COLO829 (cell line): ENCODE measurements at places on chromosomes 16 and 17.

DNA sequence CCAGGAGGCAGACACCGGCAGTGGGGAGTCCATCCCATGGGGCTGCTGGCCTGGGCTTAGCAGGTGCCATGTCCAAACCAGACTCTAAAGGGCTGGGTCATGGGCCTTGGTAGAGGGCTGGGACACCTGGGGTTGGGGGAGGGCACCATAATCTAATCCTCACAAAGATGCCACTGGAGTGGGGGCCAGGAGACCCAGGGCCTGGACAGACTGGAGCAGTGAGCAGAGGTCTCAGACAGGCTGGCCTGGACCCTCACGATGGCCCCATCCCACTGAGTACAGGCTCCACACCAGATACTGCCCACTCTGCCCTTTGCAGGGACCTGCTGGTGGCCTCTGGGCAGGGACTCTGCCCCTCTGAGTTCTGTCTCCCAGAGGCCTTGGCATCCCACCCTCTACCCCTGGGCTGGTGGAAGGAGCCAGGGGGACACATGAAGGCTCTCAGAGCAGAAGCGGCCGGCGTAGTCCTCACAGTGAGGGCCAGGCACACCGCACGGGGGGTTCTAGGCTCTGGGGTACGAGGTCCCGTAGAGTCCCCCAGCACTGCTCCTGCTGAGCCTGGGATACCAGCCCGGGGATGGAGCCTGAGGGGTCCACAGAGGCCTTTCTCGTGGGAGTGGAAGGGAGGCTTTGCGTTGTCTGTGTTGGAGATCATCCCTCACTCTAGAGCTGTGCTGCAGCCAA lies 10.0 kb upstream of the SRRM2 start:
- no peak for DNase-seq

DNA sequence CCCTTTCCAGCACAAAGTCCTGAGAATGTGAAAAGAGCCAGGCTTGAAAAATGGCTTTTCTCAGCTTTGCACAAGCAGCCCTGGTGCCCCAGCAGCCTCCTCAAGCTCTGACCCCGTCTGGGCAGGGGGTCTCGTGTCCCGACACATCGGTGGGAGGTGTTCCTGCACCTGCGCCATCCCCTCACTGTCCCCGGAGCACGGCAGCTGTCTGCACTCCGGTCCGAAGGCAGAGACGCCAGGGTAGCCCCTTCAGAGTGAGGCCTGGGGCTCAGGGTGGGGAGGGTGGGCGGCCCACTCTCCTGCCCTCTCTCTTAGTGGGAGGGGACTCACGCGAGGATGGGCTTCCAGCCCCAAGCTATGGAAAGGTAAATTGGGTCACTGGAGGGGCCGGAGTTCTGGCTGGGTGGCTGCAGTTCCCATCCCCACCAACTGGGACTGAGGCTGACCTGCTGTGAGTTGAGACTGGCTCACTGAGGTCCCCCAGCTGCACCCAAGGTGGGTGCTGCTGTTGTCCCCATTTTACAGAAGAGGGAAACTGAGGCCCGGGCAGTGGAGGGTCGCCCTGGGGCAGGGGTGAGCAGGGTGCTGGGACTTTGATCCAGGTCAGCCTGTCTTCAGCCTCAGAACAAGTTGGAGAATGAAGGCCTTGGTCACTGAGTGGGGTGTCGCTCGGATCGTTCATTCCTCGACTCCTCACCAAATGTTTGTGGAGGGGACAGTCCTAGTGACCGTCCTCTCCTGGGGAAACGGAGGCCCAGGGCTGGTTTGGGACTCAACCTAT lies 2.3 kb upstream of the BAIAP3 start:
- no peak for DNase-seq

- DNase-seq: no peak
Measured at GRCh38 chr16:83110269-83110668, 483.5 kb downstream of the CDH13 start.

- no peak for DNase-seq
Measured at GRCh38 chr17:65666876-65667321, 105.5 kb upstream of the AXIN2 start.

DNA sequence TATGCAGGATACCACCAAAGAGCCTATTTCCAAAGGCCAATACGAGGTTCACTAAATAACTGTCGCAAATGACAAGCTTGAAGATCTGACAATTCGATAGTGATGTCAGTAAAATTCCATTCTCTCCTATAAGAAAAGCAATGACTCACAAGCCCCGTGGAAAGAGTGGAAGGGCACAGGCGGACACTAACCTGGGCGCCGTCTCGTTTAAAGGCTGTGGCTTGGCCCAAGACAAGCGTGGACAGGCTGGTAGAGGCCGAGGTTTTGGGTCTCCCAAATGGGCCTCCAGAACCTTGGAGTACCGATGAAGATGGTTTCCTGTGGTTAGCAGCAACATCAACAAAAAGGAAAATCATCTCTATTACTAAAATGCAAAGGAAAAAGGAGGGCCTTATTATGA lies 16.5 kb upstream of the SLC38A8 start:
- no peak for DNase-seq

DNA sequence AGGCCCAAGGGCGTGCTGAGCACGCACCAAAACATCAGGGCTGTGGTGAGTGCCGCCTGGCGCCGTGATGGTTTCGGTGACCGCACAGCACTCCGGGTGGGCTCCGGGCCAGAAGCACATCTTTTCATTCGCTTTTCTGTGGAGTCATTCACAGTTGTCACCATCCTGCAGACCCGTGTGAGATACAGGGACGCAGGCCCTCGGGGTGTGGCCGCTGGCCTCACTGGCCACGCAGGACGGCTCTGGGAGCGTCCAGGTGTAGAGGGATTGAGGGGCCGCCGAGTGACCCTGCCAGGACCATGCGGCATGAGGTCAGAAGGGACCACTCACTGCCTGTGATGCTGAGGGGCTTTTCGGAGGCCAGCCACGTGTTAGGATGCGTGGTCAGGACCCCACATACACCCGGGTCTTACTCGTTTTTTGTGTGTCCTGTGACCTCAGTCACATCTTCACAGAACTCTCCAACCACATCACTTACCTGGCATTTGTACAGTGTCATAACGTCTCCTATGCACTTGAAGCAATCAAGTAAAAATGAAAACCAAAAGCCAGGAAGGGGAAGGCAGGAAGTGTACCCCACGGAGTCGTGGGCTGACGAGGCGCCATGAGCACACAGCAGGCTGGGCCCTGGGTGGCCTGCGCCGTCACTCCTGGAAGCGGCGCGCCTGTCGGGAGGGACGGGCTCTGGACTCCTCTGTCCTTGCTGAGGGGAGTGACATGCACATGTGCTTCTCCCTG lies 7.8 kb downstream of the ACSF3 start:
- no peak for DNase-seq

DNA sequence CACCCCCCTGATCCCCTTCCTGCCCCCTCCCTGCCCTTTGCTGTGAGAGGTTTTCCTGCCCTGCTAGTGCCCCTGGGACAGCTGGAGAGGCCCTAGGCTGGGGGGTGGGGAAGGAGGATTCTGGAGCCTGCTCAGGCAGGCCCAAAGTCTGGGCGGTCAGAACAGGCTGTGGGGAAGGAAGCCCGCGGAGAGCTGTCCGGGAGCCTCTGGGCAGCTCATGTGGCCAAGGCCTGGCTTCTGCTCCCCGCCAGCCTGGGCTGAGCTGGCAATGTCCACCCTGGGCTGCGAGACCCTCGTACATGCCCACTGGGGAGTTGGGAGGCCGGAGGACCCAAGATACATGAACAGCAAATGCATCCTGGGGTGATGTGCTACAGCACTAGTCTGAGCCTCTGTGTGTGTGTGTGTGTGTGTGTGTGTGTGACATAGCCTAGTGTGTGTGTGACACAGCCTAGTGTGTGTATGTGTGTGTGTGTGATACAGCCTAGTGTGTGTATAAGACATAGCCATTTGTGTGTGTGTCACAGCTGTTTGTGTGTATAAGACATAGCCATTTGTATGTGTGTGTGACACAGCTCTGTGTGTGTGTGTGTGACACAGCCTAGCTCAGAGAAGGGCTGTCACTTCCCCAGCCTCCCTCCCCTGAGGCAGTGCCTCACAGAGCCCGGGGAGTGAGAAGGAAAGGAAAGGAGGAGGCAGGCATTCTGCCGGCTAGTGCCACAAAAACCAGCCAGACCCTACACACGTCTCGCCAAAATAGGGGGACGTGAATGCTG lies 201.4 kb upstream of the CIBAR2 start:
- no peak for DNase-seq

- DNase-seq: no peak
Measured at GRCh38 chr17:30594223-30594952, 117.2 kb downstream of the GOSR1 start.

DNA sequence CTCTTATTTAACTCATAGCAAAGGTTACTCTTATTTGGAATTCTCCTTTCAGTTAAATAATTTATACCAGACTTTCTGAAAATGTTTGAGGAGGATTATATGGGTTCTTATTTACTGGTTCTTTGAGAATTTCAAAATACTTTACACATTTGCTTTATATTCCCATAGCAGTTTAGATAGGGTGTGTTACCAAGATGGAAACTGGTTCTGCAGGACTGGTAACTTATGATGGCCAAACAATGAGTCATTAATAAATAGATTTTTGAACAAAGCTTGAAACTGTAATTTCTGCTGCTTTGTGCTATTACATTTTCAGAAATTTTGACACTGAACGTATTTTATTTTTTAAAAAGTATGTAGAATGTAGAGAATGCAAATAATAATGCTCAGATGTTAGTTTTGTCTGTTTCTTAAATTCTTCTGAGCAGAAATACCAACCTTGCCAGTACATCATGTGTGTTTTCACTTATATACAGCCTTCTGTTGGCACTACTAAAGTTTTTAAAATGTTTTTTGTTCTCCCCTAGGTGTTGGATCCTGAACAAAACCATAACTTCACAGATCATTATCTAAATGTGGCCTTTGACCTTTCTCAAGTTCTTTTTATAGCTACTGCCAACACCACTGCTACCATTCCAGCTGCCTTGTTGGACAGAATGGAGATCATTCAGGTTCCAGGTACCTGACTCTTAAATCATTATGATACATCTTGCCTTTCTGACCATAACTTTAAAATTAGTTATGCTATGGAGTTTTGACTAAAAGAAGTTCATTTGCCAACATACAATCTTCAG lies 48.3 kb upstream of the ABCC11 start:
- no peak for DNase-seq

GRCh38 chr17:42678951-42679491 lies 2.2 kb upstream of the PLEKHH3 start:
- no peak for DNase-seq

GRCh38 chr16:3696425-3697218 lies 20.7 kb downstream of the TRAP1 start:
- no peak for DNase-seq

- DNase-seq: no peak
Measured at GRCh38 chr17:2055292-2056205, 646 bp downstream of the HIC1 start.

GRCh38 chr16:68756239-68756915 lies 19.3 kb downstream of the CDH1 start:
- DNase-seq: no peak

DNA sequence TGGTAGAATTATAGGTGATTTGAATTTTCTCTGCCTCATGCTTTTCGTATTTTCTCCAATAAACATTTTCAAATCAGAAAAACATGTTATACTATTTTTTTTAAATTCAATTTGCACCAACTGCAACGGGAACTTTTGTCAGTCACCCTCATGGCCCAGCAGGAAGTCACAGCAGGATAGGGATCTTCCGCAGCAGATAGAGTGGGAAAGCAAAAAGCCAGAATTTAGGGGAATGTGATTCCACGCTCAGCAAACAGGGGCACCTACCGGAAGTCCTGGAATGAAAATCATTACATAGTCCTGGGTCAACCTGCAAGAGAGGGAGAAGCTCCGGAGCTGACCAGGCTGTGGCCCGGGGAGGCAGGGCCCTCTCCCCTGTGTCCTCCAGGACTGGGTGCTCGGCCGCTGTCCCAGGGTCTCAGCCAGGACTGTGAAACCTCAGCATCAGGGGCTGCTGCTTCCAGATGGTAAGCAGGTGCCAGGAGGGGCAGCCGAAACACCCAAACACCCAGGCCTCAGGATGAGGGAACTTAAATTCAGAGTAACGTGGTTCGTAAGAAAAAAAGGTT lies 3.9 kb downstream of the SLC47A2 start:
- no peak for DNase-seq

- DNase-seq: no peak
Measured at GRCh38 chr17:62611292-62611691, 16.2 kb upstream of the MRC2 start.

GRCh38 chr17:67990909-67991308 lies 5.4 kb downstream of the C17orf58 start:
- no peak for DNase-seq

DNA sequence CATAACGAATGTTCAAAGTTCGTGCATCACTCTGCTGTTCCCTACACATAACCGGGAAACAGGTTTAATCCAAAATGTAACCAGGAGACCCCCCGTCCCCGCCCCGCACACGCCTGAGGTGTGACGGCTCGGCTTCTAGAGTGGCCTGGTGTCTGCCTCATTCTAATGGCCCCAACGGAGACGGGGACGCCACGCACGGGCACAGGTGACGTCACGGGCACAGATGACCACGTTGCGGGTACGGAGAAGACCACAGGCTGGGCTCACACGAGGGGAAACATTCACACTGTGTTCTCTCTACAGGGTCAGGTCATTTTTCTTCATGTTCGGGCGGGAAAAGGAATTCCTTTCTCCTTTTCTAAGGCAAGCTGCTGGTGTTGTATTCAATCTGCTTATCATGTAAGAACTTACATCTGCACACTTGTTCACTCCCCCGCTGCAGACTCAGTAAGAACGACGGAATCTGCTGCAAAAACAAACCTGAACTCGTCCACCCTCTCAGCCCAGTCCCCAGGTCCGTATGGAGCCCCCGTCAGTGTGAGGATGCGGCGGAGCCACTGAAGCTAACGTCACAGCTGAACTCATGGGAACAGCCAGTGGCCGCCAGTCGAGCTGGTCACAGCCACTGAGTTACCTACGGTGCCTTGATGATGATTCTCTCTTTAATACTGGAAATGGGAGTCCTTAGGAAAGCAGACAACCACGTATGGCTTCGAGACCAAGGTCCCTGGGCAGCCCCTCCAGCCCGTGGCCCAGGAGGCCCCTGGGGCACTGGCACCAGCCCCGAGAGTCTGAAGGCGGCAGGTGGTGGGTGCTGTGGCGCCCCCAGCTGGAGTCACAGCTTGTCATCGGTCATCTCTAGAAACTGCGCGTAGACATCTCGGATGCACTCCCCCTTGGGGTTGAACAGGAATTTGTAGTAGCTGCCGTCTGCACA lies 32.9 kb downstream of the WDR45B start:
- no peak for DNase-seq

- DNase-seq: no peak
Measured at GRCh38 chr16:57878586-57878985, 76.3 kb upstream of the KIFC3 start.

GRCh38 chr17:39562395-39562794 lies 45.3 kb downstream of the NEUROD2 start:
- no peak for DNase-seq

DNA sequence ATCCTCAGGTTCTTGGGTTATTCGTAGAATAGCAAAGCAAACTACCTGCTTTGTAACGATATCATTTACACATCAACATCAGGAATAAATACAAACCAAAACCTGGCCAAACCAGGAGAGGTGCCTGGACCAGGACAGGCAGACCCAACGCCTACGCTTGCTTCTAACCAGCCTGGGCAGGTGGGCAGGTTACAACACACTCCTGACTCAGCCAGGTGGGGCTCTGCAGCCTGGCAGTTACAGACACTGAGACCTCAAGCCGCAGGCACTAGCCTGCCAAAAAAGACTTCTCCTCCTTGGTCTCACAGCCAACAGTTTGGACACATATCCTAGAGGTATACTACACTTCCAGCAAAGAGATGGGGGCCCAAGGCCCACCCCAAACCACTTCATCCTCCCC lies 14.0 kb downstream of the ANKRD11 start:
- no peak for DNase-seq

GRCh38 chr17:80937462-80938381 lies 53.9 kb upstream of the CHMP6 start:
- no peak for DNase-seq
